ENCODE measurements at places on chromosomes 5 and 9. TPM values are rescaled to one million over a fixed set of nuclear protein-coding genes. Genes with fewer than 3 reads are reported as not detected.

Gene STK32A
- not detected for total RNA-seq

Gene PLAC8L1
- not detected for total RNA-seq

DNA sequence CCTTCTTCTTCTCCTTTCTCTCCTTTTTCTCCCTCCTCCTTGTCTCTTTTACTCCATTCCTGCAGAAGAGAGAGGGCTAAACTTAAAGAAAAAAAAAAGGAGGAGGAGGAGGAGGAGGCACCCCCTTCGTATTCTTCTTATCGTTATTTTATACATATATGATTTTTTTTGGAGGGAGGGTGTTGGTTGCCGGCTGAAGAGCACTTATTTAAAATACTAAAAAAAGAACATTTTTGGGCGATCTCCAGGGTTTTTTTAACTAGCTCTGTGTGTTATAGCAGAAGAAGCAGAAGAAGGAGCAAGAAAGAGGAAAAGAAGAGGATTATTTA is 381 bp downstream of the NR2F1 start:
- DNase-seq = no peak

DNA sequence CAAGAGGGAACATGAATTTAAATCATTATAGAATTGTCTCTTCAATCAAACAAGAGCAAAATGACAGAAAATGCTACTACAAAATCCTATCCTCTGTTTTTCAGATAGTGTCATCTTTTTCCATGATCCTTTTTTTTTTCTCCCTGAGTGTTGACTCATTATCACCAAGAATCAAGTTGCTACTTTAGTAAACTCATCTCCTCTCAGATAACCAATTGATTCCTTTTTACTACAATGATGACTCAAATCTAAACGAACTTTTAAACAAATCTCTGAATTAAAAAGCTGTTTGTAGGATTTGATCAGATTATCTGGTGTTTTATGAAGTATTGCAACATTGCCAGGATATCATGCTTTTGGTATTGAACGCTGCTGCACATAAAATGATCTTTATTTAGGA is 23.9 kb upstream of the IL7R start:
- DNase-seq = no peak

Gene DAPK1
- total RNA-seq = 14.7 TPM

DNA sequence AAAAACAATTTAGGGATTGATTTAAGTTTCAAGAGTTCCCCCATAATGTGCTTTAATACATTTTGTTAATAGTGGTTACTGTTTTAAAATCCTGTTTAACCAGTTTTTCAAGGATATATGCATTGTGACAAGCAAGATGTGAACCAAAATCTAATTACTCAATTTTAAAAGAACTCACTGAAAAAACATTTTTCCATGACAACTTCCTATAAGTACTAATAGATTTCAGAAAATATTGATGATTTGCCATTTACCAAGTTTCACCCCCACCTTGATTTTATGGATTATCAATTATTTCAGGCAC is 4.9 kb upstream of the DNAJC21 start:
- no peak for DNase-seq

Gene POLK
- total RNA-seq = 20.5 TPM

DNA sequence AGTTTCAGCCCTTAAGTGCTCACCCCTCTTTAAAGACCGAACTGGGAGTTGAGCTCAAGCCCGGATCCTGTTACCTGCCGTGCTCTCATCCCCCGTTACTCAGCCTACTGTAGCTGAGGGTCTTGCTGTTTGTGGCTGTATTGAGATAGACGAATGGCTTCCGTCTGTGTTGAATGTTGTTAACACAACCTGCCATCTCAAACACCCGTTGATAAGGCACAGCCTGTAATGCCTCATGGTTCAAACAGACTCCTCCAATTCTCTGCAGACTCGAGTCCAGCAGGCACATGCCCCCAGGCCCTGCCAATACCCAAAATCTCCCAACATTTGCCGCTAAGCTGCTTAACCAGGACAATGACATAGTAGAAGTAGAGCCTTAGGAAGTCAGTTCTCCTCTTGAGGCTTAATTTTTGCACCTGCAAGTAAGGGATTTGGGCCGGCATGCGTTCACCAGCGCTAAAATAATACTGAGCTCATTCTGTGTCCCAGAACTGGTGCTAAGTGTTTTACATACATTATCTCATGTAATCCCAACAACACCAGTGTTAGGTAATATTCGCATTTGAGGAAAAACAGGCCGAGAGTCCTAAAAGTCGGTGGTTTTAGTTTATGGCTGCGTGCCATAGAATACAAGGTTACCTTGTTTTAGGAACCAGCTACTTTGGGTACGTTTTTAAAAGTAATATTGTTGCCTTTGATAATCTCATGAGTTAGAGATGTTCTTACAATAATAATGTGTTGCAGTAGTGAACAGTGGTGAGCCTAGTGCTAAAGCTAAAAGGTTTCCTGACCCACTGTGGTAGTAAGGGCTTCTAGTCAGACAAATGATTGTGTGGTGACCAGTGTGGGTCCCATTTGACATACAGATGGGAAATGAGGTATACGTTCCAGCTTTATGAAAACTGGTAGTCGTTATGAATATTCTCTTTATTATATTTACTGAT is 1.5 kb upstream of the RFX3 start:
- peak; percentile 18 for DNase-seq

Gene ZSWIM6
- total RNA-seq = 7.8 TPM

GRCh38 chr5:145711417-145711816 is 123.7 kb downstream of the PRELID2 start:
- no peak for DNase-seq

- no peak for DNase-seq
Observed at GRCh38 chr5:20020247-20020646, 32.2 kb upstream of the CDH18 start.

Gene C9orf50
- not detected for total RNA-seq

DNA sequence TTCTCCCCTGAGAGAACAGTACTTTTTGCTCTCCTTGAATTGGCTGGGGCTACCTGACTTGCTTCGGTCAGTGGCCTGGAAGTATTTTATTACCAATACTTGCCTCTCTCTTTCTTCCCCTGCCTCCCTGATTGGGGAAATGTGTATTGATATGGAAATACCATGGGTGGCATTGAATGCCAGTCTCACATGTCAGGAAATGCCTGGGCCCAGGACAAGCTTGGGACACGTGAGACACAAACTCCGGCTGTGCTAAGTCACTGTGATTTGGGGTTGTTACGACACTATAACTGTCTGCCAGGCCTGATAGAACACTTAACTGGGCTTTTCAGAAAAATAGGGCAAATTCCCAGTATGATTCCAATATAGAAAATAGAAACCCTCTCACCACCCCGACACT is 238.3 kb downstream of the GADD45G start:
- DNase-seq = no peak

DNA sequence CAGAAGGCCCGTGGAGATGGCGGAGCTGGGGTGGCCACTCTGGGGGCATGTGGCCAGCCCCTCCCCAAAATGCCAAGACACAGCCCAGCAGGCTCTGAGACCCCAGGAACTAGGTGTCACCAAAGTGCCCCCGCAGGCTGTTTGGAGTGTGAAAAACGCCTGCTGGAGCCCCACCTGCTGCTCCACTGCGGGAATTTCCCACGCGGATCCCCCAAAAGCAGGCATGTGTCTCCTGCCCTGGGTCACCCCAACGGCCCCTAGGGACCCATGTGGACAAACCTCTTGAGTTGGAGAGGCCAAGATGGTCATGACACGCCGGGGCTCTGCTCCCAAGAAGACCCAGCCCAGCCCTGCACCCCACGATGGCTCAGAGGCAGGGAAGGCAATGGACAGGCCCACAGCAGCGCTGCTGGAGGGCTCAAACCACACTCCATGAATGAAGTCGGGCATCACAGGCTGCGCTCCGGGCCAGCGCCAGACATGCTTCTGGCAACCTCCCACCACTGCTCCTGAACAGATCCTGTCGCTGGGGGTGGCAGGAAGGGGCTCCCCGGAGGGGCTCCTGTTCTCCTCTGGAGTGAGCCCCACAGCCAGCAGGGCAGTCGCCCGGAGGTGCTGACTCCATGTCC is 15.3 kb downstream of the NOTCH1 start:
- DNase-seq = no peak

- no peak for DNase-seq
Observed at GRCh38 chr5:175344331-175345195, 99.4 kb downstream of the DRD1 start.

DNA sequence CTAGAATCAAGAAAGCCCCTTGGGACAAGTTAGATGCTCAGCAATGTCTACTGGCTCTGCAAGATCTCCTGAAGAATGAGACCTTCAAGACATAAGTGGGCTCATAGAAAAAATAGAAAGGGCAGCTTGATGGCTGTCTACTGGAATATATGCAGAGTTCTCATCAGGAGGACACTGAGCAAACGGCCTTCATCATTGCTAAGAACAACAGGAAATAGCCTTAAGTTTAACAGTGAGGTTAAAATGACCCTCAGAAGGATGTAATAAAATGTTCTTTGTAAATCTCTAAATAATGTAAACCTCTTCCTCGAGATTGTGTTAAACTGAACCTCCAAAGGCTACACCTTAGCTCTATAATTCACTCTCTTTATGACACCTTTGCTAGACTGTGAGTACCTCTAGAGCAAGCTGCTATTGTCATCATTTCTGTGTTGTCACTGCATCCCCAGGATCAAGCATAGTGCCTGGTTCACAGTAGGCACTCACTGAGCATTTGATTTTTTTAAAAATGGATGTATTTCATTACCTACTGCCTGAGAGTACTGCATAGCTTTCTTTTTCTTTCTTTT is 22.2 kb upstream of the LHFPL2 start:
- no peak for DNase-seq

Gene SOHLH1
- total RNA-seq = not detected

Gene AFAP1L1
- total RNA-seq = 2.8 TPM

Gene PHYHD1
- 4.8 TPM for total RNA-seq

Gene ELAVL2
- total RNA-seq = 0.41 TPM

DNA sequence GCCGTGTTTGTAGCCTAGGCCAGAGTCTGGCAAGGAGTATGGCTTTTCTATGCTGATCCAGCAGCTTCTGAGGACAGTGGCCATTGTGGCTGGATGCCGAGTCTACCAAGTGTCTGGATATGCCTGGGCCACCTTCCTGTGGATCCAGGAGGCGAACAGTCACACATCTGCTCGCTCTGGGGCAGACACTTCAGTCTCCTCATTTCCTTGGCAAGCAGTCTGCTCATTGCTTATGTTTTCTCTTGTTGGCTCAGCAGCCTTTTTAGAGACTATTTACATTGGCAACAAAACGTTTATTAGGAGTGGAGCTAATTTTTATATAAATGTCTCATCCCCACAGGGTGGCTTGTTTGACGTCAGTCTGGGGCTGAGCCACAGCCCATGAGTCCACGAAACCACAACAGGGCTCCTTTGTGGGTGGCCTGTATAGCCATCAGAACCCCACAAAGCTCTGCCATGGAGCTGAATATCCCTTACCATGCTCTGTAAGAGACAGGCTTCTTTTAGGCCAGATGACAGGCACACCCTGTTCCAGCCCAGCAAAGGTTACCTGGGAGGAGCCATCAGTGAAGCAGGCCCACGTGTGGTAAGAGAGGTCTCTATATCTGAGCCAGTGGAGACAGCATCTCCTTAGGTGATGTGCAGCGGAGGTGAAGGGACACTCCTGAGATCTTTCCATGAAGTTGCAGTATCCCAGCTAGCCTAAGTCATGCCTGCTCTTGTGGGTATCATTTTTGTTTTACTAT is 221.7 kb downstream of the DIRAS2 start:
- DNase-seq = no peak

DNA sequence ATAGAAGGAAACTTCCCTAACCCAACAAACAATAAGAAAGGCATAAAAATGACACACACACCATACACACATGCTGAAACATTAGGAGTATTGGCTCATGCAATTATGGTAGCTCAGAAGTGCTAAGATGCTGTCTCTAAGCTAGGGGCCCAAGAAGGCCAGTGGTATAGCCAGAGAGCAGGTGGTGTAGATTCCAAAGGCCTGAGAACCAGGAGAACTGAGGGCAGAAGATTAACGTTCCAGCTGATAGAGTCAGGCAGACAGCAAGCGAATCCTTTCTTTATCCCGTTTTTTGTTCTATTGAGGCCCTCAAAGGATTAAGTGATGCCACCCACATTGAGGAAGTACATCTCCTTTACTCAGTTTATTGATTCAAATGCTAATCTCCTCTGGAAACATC is 262.9 kb downstream of the EPB41L4A start:
- DNase-seq = no peak
